COLO829 (cell line): ENCODE measurements at places on chromosomes 1 and 21.
A peak's percentile ranks its signal among the peaks of the same experiment; 100 is the strongest.

- no peak for DNase-seq
These were observed 550 bp upstream of the NFYC start for GRCh38 chr1:40690771-40691537.

DNA sequence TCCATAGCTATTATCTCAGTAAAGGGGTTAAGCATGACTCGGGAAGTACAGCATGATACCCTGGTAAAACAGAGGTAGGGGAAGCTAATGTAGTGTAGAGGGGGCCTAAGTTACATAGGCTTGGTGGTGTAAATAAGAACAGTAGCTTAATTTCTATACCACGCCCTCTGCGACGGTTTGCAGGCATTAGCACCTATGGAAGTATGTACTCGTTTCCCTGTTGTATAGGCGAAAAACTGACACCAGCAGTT lies 470 bp upstream of the NAXE start:
- no peak for DNase-seq

DNA sequence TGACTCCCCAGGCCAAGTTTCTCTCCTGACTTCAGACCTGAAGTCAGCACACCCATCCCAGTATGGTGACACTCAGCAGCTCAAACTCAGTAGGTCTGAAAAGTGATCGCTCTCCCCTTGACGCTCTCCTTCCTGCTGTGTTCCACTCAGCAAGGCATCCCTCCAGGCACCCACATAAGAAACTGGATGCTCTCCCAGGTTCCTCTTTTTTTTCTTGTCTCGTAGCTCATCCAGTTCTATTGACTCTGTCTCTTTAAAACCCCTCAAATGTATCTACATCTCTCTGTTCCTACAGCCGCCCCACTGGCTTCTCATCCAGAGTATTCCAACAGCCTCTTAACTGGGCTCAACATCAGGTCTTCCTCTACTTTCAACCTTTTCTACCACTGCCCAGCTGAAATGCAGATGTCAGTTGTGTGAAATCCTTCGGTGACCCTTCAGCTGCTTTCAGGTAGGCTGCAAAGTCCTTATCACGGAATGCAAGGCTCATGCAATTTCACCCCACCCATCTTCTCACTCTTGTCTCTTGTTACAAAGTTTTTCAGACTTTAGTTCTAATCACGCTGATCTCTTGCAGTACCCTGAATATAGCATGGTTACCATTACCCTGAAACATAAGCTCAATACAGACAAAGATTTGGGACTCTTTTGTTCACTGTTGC lies 286.2 kb upstream of the POU3F1 start:
- no peak for DNase-seq

DNA sequence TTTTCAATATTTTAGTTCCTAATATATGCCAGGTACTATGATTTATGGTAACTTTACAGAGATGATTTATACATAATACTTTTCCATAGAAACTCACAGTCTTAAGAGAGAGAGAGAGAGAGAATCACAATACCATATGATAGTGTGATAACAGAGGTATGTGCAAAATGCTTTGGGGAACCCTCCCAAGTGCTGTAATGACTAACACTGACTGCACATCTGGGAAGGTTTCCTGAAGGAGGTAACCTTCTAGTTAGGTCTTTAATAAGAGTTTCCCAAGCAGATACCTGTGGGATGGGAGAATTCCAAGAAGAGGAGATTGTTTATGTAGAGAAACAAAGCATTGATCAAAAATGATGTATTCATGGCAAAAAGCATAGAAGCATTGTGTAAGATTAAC lies 34.6 kb upstream of the PIGC start:
- DNase-seq = no peak

GRCh38 chr1:228992907-228993535 lies 257.7 kb downstream of the RHOU start:
- no peak for DNase-seq

GRCh38 chr1:82844911-82845827 lies 1044.4 kb downstream of the ADGRL2 start:
- no peak for DNase-seq

- DNase-seq = peak; percentile 77
These were observed 66.7 kb downstream of the MAGI3 start for GRCh38 chr1:113456967-113457366.

GRCh38 chr1:97572561-97572960 lies 348.3 kb downstream of the DPYD start:
- no peak for DNase-seq

DNA sequence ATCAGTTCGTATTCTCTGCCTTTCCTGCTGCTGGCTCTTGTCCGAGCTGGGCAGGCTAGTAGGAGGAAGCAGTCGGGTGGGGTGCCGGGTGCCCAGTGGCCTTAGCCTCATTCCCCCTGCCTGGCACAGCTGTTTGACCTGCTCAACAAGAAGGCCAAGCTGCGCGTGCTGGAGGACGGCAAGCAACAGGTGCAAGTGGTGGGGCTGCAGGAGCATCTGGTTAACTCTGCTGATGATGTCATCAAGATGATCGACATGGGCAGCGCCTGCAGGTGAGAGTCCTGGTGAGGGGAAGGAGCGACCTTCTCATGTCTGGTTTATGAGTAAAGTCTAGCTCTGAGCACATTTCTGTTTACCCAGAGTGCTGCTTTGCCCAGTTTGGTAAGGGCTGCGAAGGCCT lies 16.3 kb upstream of the RPS8 start:
- DNase-seq = no peak

GRCh38 chr1:177080564-177080963 lies 83.9 kb downstream of the ASTN1 start:
- no peak for DNase-seq

- DNase-seq = no peak
These were observed 3.6 kb downstream of the EPS15 start for GRCh38 chr1:51515312-51515960.

- DNase-seq = no peak
These were observed 129.6 kb upstream of the ATP1A1 start for GRCh38 chr1:116243333-116244054.

GRCh38 chr1:147390185-147390542 lies 147.7 kb downstream of the CHD1L start:
- no peak for DNase-seq

DNA sequence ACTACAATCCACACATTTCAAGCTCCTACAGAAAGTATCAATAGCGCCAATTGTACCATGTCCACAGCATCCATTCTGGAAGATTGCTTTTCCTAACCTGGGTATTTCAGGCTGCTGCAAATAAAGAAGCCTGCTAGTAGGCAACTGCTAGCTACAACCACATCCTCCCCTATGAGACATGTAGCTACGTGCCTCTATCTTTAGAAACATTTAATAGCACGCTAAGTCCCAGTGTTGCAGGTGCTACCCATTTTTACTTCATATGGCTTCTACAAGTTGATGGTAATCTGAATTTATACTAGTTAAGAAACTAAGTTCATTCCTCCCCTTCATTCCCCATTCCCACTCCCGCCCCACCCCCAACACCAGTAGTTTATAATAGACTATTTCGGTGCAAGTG lies 7.4 kb upstream of the AMPD1 start:
- no peak for DNase-seq

GRCh38 chr1:147168626-147169058 lies 3.6 kb downstream of the PRKAB2 start:
- DNase-seq = no peak

DNA sequence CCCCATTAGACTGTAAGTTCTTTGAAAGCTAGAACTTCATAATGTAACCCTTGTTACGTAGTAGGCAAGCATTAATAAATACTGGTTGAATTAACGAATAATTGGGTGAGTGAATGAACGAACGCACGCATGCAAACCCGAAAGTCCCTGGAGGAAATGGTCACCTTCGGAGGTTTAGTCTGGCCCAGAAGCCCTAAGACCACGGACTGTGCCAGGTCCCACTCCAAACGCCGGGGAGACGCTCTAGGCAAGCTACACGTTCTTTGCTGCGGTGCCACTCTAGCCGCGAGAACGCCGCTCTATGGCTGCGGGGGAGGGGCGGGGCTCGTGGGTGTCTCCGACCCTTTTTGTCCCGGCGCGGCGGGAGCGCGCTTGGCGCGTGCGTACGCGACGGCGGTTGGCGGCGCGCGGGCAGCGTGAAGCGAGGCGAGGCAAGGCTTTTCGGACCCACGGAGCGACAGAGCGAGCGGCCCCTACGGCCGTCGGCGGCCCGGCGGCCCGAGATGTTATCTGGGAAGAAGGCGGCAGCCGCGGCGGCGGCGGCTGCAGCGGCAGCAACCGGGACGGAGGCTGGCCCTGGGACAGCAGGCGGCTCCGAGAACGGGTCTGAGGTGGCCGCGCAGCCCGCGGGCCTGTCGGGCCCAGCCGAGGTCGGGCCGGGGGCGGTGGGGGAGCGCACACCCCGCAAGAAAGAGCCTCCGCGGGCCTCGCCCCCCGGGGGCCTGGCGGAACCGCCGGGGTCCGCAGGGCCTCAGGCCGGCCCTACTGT lies at the start of gene KDM1A:
TSS of gene KDM1A (plus strand) at position 375 of the 769 bp plus-strand sequence. CDS start at position 504, 129 bp downstream.
- peak; percentile 89 for DNase-seq

- DNase-seq = no peak
These were observed 93.3 kb upstream of the ZNHIT6 start for GRCh38 chr1:85801520-85801919.

DNA sequence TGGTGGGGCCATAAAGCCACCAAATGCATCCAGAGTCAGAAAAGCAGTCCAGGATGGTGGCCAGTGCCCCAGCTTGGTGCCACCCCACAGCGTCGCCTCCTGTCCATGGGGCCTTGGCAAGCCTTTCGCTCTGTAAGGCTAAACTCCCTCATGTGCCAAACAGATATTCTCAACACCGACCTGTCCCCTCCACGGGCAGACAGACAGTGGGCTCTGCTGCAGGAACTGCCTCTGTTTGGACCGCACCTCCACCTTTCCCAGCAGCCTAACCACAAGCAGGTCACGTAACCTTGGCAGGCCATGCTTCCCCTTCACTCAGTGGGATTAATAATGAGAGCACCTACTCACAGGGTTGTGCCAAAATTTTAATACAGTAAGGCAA lies 11.7 kb downstream of the RUNX1 start:
- no peak for DNase-seq

DNA sequence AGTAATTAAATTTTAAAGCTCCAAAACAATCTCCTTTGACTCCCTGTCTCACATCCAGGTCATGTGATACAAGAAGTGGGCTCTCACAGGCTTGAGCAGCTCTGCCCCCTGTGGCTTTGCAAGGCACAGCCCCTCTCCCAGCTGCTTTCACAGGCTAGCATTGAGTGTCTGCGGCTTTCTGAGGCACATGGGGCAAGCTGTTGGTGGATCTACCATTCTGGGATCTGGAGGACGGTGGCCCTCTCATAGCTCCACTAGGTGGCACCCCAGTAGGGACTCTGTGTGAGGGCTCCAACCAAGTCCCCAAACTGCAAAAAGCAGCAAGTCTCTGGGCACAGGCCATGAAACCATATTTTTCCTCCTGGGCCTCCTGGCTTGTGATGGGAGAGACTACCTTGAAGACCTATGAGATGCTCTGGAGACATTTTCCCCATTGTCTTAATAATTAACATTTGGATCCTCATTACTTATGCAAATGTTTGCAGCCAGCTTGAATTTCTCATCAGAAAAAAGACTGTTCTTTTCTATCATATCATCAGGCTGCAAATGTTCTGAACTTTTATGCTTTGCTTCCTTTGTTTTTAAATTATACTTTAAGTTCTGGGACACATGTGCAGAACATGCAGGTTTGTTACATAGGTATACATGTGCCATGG lies 554.1 kb upstream of the OLFM3 start:
- DNase-seq = no peak

- no peak for DNase-seq
These were observed 5.5 kb upstream of the MTMR11 start for GRCh38 chr1:149942207-149942606.

DNA sequence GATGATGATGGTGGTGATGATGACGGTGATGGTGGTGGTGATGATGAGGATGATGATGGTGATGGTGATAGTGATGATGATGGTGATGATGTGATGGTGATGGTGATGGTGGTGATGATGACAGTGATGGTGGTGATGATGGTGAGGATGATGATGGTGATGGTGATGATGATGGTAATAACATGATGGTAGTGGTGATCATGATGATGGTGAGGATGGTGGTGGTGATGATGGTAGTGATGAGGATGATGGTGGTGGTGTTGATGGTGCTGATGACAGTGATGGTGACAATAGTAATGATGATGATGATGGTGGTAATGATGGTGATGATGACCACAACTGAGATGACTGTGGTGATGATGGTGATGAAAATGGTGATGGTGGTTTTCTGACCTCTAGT lies 4.9 kb downstream of the ACTRT2 start:
- no peak for DNase-seq

- DNase-seq = peak; percentile 15
These were observed 68.0 kb downstream of the LMX1A start for GRCh38 chr1:165288350-165289120.

DNA sequence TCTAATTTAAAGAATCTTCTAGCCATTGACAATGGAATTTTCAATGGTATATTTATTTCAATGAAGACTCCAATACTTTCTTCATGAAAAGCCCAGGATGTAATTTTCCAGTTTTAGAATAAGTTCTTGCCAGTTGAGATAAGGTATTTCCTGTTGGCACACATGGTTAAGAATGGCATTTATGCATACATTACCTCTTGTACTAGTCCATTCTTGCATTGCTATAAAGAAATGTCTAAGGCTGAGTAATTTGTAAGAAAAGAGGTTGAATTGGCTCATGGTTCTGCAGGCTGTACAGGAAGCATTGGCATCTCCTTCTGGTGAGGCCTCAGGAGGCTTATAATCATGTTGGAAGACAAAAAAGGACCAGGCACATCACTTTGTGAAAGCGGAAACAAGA lies 1179.6 kb downstream of the AMY1C start:
- DNase-seq = no peak

GRCh38 chr1:233424779-233425178 lies 97.3 kb downstream of the MAP3K21 start:
- DNase-seq = no peak

DNA sequence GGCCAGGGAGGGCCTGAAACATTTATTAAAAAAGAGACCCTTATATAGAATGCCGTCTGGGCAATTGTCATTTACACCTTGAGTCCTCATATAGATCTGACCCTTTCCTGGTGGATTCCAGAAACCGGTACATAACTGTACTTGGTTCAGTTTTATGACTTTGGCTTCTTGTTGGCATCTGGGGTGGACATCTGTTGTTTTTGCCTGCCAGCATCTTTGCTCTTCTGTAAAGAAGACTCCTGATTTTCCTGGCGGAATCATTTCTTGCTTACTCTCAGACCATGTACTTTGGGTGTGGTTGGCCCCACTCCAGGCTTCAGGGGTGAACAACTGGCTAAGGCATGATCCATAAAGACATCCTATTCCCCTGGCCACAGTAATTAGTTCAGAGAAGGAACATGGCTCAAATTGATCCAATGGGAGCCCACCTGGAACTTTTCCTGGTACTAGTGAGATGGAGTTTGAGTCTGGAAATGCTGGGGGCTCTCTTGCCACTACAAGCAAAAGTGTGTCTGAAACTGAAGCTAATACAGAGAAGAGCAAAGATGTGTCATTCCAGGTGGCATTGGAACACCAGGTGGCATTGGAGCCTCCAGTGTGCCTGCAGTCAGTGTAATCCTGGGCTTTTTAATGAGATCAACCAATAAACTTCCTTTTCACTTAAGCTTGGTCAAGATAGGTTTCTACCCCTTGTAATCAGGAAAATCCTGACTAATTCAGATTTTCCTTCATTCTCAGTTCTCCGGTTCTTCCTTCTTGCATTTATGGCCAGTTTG lies 332.5 kb upstream of the CAMK1G start:
- no peak for DNase-seq
